Skin of body (tissue), 3 donors: ENCODE measurements at places on chromosomes 11 and 22.
A peak's percentile ranks its signal among the peaks of the same experiment; 100 is the strongest.

GRCh38 chr11:44536788-44537516 is 28.5 kb upstream of the CD82 start:
- no peak for DNase-seq

DNA sequence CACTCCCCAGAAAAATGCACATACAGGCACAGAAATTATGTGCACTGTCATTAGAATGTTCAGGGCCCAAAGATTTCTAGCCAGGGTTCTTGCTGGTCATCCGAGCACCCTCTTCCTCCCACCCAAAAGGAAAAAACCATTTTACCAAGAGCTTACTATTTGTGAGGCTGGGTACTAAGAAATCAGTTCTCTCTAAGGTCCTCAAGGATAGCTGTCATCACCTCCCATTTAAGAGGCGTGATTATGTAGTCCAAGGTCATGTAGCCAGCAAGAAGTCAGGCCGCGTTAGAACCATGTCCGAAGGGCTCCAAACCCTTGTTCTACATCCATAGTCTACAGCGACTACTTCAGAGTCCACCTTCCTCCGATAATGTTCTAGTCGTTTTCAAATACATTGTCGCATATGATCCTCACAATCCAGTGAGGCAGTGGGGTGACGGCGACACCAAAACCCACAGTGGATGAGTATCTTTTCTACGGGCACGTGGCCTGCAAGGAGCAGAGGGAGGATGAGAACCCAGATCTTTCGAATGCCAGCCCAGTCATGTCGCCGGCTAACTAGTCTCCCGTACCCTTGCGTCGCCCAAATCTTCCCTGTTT is 634 bp downstream of the TIMM8B start:
- no peak for DNase-seq

DNA sequence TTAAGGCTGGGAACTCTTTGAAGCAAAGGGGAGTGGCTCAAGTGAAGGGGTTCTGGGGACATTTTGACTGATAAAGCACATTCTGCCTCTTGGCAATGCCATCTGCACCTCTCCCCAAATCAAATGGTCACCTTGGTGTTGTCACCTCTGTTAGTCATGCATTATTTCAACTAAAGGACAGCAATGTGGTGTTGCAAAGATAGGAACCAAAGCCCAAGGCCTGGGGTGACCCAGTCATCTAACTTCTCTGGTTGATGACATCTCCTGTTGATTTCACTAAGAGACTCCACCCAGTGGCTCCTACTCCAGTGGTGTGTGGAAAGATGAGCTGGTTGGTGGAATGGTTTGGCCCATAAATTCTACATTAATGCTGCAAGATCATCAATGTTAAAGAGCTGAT is 7.8 kb upstream of the MS4A1 start:
- DNase-seq = no peak

- DNase-seq = no peak
These were observed 5.0 kb downstream of the TIMM10B start for GRCh38 chr11:6486256-6486655.

- peak; percentile 47 for DNase-seq
These were observed 4.6 kb downstream of the FRMD8 start for GRCh38 chr11:65390996-65391395.

- DNase-seq = no peak
These were observed 5.1 kb downstream of the ACCS start for GRCh38 chr11:44071157-44071556.
